T-helper 17 cell (primary cell): ENCODE measurements at places on chromosomes 4 and X.

GRCh38 chrX:135345107-135345589 lies 35.9 kb downstream of the ETDC start:
- peaks cover under 1% of the 10 kb centered on the region for H3K36me3 ChIP-seq
- no peak for DNase-seq
- no peaks in the 10 kb centered on the region for H3K27me3 ChIP-seq
- H3K27ac ChIP-seq: no peak overlapping the region
- peak overlapping the region; percentile 97 for H3K4me3 ChIP-seq

DNA sequence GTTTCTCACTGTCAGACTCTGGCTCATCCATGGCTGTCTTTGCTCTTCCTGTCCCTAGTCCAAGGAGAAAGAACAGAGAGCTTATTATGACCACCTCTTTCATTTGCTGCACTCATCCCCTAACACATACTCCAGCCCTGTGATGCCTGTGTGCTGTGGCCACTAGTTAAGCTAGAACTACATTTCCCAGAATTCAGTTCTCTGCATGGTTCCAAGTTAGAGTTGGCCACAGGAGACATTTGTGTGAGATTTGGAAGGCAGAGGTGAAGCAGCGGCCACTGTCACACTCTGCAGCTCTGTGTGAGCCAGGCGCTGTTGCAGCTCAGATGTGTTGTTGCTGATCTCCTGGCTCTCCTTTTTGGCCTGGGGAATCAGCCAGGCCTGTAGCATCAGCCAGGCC lies 188.2 kb upstream of the ATP6AP2 start:
- H3K27me3 ChIP-seq: no peaks in the 10 kb centered on the region
- no peak for DNase-seq
- H3K4me3 ChIP-seq: no peak overlapping the region
- H3K4me1 ChIP-seq: no peaks in the 10 kb centered on the region
- no peak overlapping the region for H3K27ac ChIP-seq

DNA sequence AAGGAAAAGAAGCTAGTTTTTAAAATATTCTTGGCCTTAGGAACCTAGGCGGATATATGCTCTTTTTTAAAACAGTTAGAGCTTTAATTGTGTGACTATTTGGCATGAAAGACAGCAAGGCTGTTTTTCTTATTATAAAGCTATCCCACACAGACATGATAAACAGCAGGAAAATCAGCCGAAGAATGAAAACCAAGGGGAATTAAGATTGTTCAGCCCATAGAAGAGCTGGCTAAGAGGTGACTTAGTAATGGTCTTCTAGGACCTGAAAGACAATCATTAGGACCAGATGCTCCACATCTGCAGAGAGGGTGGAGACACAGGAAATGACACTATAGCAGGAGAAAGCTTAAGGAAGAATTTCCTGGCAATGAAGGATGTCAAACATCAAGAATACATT lies 171.4 kb upstream of the NRK start:
- no peaks in the 10 kb centered on the region for H3K36me3 ChIP-seq
- no peaks in the 10 kb centered on the region for H3K4me1 ChIP-seq
- no peak overlapping the region for H3K4me3 ChIP-seq
- H3K27me3 ChIP-seq: no peaks in the 10 kb centered on the region

DNA sequence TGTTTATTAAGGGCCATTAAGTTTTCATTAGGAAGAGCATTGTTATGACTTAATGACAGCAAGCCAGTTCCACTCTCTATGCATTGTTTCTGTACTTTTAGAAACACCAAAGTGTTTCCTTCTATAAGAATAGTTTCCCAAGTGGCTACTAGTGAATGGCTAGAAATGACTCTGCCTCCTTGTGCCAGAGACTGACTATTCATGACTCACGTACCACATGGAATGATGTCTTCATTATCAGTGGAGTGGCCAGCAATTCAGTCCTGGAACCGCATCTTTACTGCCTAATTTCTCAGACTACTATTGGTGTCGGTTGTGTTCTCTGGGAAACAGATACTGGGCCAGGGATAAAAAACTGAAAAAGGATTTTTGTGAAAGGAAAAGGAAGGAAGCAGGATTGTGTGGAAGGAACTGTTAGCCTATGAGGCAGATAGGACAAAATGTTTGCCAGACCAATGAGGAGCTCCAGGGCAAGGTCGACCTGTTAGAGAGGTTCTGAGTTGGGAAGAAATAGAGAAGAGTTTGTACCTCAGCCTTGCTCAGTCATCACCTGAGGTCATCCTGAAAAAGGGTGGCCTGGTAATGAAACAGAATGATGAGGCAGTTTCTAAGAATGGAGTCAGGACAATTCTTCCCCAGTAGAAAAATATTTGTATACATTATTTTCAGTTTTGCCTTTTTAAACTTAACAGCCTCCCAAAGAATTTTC lies 218.6 kb downstream of the SPCS3 start:
- H3K4me3 ChIP-seq: no peak overlapping the region
- H3K27ac ChIP-seq: no peak overlapping the region
- H3K36me3 ChIP-seq: no peaks in the 10 kb centered on the region
- H3K4me1 ChIP-seq: no peaks in the 10 kb centered on the region

DNA sequence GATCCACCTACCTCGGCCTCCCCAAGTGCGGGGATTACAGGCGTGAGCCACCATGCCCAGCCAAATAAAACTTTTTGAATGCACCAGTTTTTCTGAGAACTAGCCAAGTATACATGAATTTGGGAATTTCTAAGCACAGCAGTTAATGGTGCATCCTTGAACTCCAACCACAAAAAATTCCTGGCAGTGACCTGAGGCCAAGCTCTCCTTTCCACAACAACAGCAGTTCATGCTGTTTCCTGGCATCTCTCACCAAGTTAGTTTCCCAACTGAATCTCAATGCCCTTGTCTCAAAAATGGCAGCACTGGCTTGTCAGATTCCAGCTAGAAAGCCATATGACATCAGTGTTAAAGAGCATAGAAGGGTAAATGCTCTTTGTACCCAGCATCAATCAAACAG lies 15.9 kb upstream of the XKRX start:
- H3K4me1 ChIP-seq: no peaks in the 10 kb centered on the region
- peaks cover 2% of the 10 kb centered on the region for H3K36me3 ChIP-seq
- no peak for DNase-seq
- H3K27ac ChIP-seq: no peak overlapping the region
- no peaks in the 10 kb centered on the region for H3K27me3 ChIP-seq

DNA sequence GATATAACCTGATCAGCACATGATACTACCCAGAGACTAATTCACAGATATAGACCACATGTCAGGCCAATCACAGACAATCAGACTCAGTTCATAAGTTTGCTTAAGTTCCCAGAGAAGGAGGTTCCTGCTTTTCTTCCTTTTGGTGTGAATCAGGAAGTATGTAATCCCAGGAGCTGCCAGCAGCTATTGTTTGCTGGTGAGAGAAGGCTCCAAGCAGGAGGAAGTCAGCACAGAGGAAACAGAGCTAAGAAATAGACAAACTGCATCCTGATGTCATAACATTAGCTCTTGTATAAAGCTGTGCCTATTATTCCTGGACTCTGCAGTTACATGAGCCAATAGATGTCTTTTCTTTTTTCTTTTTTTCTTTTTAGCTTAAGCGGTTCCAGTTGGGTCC lies 50.9 kb downstream of the UCHL1 start:
- no peak for DNase-seq
- no peaks in the 10 kb centered on the region for H3K4me1 ChIP-seq
- H3K4me3 ChIP-seq: no peak overlapping the region
- peaks cover 45% of the 10 kb centered on the region for H3K27me3 ChIP-seq
- peaks cover 2% of the 10 kb centered on the region for H3K36me3 ChIP-seq

DNA sequence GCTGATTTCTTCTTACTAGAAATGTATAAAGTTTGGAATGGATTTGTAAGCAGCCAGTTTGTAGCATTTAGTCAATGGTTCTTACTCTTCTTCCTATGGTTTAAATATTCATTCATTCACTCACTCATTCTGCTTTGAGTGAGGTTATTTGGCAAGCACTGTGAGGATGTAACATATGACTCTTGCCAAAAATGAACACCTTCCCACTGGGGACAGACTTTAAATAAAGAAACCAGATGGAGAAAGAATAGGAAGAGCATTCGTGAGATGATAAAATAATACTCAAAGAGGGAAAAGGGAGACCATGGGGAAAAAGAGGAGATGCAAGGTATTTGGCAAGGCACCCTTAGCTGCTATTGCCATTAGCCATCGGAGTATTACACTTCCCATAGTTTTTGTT lies 586.1 kb downstream of the ADGRL3 start:
- no peak overlapping the region for H3K4me3 ChIP-seq
- no peaks in the 10 kb centered on the region for H3K36me3 ChIP-seq
- H3K27ac ChIP-seq: no peak overlapping the region

DNA sequence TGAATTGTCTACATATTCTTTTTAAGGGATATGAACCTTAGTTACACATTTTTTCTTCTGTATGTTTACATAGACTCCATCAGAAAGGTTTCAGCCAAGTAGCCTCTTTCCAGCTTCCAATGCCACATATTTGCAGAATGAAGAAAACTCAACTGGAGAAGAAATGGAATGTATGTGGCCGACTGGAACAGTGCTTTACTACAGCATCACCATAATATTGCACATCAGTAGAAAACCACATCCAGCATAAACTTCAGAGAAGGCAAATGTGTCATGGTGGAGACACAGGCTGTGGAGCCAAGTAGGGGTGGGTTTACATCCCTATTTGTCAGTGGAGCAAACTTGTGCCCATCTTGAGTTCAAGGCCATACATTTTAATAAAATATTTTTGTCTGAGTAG lies 204.8 kb upstream of the LDB2 start:
- DNase-seq: no peak
- no peak overlapping the region for H3K27ac ChIP-seq
- H3K4me3 ChIP-seq: no peak overlapping the region
- no peaks in the 10 kb centered on the region for H3K27me3 ChIP-seq

GRCh38 chrX:150880808-150881165 lies 17.7 kb downstream of the CD99L2 start:
- peak overlapping the region; percentile 79 for H3K27ac ChIP-seq
- peaks cover 5% of the 10 kb centered on the region for H3K36me3 ChIP-seq
- no peak for DNase-seq

DNA sequence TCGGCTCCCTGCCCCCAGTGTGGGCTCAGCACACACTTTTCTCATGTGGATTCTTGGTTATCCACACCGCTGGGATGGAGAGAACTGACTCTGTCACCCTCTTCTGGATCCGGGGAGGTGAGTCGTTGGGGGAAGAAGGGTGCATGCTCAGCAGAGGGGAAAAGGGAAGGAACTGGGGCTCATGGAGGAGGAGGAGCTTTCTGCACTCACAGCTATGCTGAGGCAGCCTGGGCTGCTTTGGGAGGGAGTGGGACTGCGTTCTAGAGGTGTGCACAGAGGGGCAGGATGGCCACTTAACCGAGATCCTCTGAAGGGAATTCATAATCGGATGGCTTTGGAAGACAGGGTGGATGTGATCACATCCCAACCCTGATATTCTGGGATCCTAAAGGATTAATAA lies 51.6 kb downstream of the RTL5 start:
- DNase-seq: no peak
- H3K4me1 ChIP-seq: peaks cover 12% of the 10 kb centered on the region

DNA sequence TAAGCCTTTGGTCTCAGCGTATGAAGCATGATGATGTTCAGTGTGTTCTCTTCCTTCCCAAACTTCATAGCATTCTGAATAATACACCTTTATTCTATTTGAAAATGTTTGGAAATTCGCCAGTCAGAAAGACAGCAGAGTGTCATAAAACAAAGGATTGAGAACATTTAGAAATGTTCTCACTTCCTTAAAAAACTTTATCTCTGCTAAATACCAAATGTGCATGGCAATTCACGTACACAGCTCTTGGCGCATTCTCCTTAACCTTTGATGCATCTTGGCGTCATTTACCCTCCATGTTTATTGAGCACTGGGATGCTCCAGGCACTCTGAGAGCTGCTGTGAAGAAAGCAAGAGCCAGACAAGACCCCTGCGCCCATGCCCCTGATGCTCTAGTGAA lies 7.2 kb upstream of the IRF2 start:
- H3K36me3 ChIP-seq: peaks cover 2% of the 10 kb centered on the region
- DNase-seq: no peak
- H3K4me3 ChIP-seq: no peak overlapping the region

DNA sequence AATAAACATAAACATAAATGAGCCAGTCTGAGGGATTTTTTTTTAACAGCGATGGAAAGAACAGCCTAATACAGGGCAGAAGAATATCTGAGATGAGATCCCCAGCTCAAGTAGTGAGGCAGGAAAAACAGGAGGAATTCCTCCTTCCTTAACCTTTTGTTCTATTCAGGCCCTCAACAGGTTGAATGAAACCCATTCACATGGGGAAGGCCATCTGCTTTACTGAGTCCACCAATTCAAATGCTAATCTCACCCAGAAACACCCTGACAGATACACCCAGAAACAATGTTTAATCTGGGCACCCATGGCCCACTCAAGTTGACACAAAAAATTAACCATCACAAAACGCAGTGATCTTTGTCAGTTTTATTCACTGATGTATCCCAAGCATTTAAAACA lies 45.5 kb downstream of the SMIM31 start:
- H3K4me3 ChIP-seq: no peak overlapping the region
- peaks cover 23% of the 10 kb centered on the region for H3K27me3 ChIP-seq
- no peak for DNase-seq
- H3K27ac ChIP-seq: no peak overlapping the region
- no peaks in the 10 kb centered on the region for H3K36me3 ChIP-seq
- H3K4me1 ChIP-seq: no peaks in the 10 kb centered on the region

DNA sequence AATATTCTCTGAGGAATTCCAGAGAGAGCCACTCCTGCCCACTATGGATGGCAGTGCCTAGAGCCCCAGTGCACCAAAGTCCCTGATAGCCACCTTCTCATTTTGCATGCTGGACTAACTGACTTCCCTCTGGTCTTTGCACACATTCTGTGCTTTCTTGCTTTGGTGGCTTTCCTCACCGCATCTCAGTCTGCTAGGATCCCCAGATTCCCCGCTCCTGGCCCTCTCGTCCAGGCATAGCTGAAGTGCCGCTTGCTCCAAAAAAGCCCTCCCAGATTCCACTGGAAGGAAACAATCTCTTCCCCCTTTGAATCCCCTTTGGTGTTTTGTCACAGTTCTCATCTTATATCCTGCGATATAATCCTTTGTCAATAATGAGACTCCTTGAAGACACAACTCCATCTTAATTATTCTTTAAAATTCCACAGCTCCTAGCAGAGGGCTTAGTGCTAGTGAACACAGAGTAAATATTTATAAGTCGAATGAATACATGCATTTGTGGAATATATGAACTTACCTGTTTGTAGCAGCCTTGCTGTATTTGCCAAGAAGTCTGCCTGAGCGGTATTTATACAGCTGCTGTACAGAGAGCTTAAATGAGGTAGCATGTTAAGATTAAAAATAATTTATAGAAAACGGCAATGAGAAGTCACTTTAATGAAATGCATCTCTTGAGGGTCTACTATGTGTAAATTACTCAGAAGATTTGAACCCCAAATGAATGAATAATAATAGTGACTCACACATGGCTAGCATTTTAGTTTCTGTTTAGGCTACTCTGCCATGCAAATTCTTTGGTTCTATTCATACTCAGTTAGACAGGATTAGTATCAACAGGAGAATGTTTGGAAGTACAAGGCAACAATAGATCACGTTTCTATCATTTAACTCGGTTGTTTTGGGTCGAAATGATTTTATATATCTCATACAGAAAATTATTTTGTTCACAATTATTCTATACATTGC lies 421.9 kb upstream of the TENM3 start:
- H3K27me3 ChIP-seq: no peaks in the 10 kb centered on the region
- no peak overlapping the region for H3K4me3 ChIP-seq
- H3K4me1 ChIP-seq: no peaks in the 10 kb centered on the region
- no peaks in the 10 kb centered on the region for H3K36me3 ChIP-seq
- H3K27ac ChIP-seq: no peak overlapping the region

GRCh38 chr4:138259824-138260223 lies 17.7 kb upstream of the SLC7A11 start:
- no peak for DNase-seq
- no peak overlapping the region for H3K4me3 ChIP-seq
- no peaks in the 10 kb centered on the region for H3K27me3 ChIP-seq
- H3K36me3 ChIP-seq: no peaks in the 10 kb centered on the region

- no peak overlapping the region for H3K4me3 ChIP-seq
- H3K4me1 ChIP-seq: no peaks in the 10 kb centered on the region
- no peaks in the 10 kb centered on the region for H3K36me3 ChIP-seq
- no peak overlapping the region for H3K27ac ChIP-seq
Observed at GRCh38 chr4:43242606-43243005, 350.1 kb downstream of the GRXCR1 start.
